Thoracic aorta (tissue), 2 donors: ENCODE measurements at places on chromosomes 1 and 21.
A peak's percentile ranks its signal among the peaks of the same experiment; 100 is the strongest.

DNA sequence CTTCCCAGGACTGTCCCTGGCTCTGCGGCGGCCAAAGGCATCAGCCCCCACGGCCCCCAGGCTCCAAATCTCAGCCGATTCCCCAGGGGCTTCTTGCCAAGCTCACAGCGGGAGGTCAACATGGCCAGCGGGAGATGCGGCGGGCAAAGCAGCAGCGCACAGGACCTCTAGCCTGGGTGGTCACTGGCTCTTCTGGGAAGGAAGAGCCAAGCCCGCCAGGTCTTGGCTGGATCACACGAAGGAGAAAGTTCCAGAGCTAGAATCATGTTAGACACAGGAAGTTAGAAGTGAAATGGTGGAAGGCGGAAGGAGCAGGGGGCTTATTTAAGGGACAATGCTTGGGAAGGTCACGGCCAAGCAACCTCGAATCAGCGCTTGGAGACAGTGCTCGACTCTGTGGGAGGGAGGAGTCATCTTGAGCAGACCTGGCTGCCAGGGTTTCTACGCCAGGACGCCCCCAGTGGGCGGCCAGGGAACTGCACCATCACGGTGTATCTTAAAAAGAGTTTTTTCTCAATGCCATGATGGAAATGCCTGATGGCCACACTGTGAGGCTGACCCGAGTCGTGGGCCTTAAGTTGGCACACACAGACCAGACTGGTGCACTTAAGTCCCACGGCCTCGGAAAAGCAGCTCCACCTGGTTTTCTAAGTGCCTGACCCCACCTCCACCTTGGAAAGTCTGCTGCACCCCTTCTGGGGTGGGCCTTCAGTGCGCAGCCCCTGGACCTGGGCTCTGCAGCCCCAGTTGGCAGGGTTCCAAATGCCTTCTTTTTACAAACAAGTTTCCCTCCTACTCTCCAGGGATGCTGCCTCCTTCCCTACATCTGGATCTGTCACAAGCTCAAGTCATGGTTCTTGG lies 29.3 kb downstream of the SLC66A1 start:
- DNase-seq: peak; percentile 31

DNA sequence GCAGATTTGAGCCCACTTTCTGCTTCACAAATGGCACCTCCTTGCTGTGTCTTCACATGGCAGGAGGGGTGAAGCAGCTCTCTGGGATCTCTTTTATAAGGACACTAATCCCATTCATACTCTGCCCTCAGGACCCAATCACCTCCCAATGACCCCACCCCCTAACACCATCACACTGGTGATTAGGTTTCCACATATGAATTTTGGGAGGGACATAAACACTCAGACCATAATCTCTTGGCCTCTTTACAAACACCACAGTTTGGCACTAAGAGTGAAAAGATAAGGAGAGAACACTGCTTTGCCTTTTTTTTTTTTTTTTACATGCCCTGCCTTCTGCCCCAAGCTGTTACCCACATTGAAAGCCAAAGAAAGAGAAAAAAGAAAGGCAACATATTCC lies 166.2 kb upstream of the NFIA start:
- no peak for DNase-seq

GRCh38 chr1:211596418-211597181 lies 17.6 kb upstream of the SLC30A1 start:
- DNase-seq: no peak

- DNase-seq: no peak
Observed at GRCh38 chr1:195897076-195897475, 711.2 kb downstream of the KCNT2 start.
